Fibroblast of lung (primary cell): ENCODE measurements at places on chromosomes 7 and 10. TPM values are rescaled to one million over a fixed set of nuclear protein-coding genes. Genes with fewer than 3 reads are reported as not detected.

GRCh38 chr7:66952343-66953043 lies 31.5 kb downstream of the TMEM248 start:
- peak; percentile 61 for DNase-seq

DNA sequence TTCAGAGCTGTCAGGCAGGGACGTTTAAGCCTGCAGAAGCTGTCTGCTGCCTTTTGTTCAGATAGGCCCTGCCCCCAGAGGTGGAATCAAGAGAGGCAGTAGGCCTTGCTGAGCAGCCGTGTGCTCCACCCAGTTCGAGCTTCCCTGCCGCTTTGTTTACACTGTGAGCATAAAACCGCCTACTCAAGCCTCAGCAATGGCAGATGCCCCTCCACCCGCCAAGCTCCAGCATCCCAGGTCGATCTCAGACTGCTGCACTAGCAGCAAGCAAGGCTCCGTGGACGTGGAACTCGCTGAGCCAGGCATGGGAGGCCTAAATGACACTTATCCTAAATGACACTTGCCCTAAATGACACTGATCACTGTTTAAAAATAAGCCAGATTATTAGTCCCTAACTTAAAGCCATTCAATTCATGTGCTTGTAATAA lies 6.8 kb upstream of the ASB15 start:
- DNase-seq, result no peak

GRCh38 chr10:128780156-128780761 lies 654.0 kb upstream of the MKI67 start:
- DNase-seq, result no peak

DNA sequence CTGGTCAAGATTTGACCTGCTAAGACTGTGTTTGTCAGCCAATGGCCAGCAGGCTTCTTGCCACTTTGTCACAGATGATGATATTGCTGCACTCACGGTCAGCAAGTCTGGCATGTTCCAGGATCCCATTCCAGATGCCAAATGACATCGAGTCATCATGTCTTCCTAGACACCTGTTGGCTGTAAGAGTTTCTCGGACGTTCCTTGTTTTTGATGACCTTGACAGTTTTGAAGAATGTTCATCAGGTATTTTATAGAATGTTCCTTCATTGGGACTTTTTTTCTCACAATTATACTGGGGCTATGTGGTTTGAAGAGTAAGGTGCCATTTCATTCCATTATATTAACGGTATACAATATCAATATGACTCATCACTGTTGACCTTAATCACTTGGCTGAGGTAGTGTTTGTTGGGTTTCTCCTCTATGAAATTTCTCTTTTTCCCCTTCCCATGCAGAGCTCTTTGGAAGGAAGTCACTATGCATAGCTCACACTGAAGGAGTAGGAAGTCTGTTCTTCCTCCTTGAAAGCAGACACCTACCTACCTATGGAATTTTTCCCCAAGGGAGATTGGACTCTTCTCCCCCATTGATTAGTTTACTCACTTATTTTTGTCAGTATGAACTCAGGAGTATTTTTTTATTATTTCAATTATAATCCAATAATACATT lies 31.6 kb downstream of the HECW1 start:
- DNase-seq, result no peak

- DNase-seq, result no peak
Observed at GRCh38 chr10:48690791-48691660, 6.4 kb downstream of the WDFY4 start.

GRCh38 chr10:75762431-75762802 lies 331.0 kb downstream of the LRMDA start:
- no peak for DNase-seq

GRCh38 chr7:47291461-47292081 lies 290.3 kb downstream of the TNS3 start:
- DNase-seq, result peak; percentile 95

GRCh38 chr7:16791071-16791470 lies 13.7 kb downstream of the AGR2 start:
- DNase-seq, result peak; percentile 19

DNA sequence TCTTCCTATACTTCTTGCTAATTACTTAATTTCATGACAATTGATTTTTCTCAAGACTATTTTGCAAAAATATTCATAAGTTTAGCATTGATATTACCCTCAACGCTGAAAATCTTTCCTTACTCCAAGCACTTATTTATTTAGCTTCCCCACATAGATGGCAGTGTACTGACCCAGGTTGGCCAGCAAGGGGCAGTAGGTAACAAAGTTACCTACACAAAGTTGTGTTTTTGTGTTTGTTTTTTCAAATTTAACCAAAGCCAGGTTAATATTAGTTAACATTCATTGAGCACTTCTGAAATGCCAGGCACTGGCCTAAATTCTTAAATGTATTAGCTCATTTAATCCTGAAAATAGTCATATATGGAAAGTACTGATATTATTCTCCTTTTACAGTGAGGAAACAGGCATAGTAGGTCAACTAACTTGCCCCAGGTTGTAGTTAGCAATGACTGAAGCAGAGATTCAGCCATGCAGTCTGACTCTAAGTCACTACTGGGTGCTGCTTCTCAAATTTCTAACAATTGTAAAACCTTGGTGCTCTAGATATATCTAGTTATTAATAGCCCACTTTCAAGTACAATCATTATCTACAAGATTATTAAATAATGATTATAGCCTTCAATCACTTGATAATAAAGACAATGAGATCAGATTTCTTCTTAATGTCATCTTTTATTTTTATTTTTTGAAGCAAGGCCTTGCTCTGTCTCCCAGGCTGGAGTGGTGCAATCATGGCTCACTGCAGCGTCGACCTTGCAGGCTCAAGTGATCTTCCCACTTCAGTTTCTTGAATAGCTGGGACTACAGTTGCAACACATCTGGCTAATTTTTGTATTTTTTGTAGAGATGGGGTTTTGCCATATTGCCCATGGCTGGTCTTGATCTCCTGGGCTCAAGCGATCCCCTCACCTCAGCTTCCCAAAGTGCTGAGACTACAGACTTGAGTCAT lies 5.8 kb upstream of the GGCT start:
- DNase-seq, result peak; percentile 59

- DNase-seq, result no peak
Observed at GRCh38 chr10:71036297-71036966, 148.1 kb upstream of the PCBD1 start.

GRCh38 chr7:92765725-92766124 lies 70.6 kb downstream of the CDK6 start:
- DNase-seq, result peak; percentile 73

DNA sequence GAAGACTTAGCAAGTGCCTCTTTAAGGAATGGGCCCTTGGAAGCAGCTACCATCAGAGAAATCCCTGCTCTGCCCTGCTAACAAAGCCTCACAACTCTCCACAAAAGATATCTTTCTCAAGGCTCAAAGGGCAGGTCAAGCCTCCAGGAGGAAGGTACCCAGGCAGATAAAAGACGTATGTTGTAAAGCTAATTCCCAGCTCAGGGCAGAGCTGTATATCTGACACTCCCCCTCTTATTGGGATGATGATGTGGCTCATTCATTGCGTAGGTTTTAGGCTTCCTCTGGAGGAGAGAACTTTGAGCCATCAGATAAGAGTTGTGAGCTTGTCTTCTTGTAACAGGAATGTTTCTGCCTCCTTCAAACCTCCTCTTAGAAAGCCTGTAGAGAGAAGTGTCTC lies 145.4 kb downstream of the CALN1 start:
- no peak for DNase-seq

DNA sequence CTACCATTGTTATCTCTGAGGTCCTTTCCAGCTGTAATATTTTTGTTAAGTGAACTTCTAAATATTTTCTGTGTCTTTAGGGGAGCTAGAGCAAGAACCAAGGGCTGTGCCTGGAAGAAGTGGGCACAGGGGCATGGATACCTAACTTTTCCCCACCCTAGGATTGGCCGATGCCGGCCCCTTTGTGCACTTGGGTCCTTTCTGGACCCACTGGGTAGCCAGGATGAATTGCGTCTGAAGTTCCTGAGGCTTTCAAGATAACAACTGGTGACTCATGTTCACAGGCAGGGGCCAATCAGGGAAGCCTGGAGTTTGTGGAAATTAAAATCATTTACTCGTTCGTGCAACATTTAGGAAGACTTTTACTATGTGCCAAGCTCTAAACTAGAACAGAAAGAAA lies 758 bp downstream of the DPCD start:
- DNase-seq, result peak; percentile 31

DNA sequence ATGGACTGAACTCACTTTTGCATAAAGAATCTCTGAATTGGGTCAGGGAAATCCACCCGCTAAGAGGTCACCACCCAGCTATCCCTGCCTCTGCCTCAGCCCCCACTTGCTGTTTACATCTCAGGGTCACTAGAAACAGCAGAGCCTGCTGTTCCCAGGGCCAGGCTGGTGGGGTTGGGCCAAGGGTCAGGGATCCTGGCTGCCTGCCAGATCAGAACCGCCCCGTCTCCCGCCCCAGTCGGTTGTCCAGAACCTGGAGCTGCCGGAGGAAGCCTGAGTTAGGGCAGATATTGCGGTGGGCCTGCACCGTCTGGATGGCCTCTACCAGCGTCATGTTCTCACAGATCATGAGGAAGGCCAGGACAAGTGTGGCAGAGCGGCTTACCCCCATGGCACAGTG lies 17.0 kb upstream of the SAMD8 start:
- DNase-seq, result no peak

GRCh38 chr10:14879928-14880193 lies 1.2 kb downstream of the SUV39H2 start:
- no peak for DNase-seq

GRCh38 chr10:47452495-47453140 lies 31.3 kb downstream of the ANXA8 start:
- no peak for DNase-seq

- DNase-seq, result peak; percentile 83
Observed at GRCh38 chr10:110498982-110499795, 1.5 kb downstream of the DUSP5 start.

DNA sequence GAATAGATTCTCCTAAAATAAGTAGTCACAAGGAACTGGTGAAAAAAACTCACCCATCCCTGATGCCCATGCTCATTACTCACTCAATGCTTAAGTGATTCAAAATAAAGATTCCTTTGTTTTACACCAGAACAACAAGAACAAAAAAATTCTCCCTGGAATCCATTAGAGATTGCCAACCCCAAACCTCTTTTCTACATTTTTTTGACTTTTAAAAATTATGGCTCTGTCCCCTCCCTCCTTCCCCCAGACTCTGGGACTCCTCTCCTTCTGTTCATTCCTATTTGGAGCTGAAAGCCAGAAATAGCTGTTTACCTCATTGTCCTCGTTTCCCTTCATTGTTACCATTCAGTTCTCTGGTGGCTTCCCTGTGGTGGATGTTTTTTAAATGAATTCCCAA lies 63.2 kb upstream of the FHIP2A start:
- peak; percentile 79 for DNase-seq

- DNase-seq, result no peak
Observed at GRCh38 chr7:37541810-37542443, 93.3 kb upstream of the ELMO1 start.

- no peak for DNase-seq
Observed at GRCh38 chr10:86753051-86753450, 3.4 kb upstream of the BMPR1A start.

The C7orf33 gene
- not detected in 2 replicates for polyA plus RNA-seq

The LRGUK gene
- polyA plus RNA-seq, result 0.08 TPM in 1 of 2 replicates, not detected in the other

The TMEM225B gene
- polyA plus RNA-seq, result 0.60 and 1.3 TPM in 2 replicates

The UTF1 gene
- polyA plus RNA-seq, result not detected in 2 replicates

The PDK4 gene
- polyA plus RNA-seq, result 0.09 and 0.20 TPM in 2 replicates

The GUSB gene
- 42.6 and 54.4 TPM in 2 replicates for polyA plus RNA-seq

The HTRA1 gene
- polyA plus RNA-seq, result 178 and 216 TPM in 2 replicates

The MBLAC1 gene
- 0.75 and 1.1 TPM in 2 replicates for polyA plus RNA-seq
